ENCODE measurements at places on chromosomes 5 and 9.

DNA sequence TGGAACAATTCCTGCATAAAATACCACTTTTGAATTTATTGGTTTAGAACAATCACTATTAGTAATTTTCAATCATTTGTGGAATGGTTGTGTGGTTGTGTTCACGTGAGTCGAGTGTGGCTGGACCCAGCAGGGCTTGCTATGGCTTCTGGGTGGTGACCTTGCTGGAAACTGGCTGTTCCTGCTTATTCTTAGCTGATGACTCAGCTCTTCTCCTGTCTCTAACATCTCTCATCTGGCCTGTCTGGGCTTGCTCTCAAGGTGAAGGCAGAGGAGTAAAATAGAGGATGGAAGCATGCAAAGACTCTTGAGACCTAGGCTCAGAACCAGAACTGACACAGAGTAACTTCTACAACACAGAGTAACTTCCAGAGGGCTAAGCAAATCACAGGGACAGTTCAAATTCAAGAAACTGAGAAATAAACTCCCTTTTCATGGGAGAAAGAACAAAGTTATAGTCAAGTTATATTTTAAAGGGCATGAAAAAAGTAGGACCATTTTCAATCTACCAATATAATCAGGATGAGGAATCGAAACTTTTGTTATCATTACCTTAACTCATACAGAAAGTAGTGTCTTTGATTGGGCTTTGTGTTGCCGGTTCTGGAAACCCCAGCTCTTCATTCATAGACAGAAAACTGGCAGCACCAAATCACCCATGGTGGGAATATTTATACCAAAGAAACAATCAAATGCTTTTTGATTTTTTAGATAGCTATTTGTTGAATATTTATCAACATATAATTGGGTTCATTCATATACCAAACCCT, 665.1 kb downstream of the CDH18 start:
- no peak overlapping the region for H3K27ac ChIP-seq
- no peaks in the 10 kb centered on the region for H3K4me1 ChIP-seq
- no peak for DNase-seq
- no peak overlapping the region for H3K4me3 ChIP-seq
- H3K27me3 ChIP-seq = no peaks in the 10 kb centered on the region

DNA sequence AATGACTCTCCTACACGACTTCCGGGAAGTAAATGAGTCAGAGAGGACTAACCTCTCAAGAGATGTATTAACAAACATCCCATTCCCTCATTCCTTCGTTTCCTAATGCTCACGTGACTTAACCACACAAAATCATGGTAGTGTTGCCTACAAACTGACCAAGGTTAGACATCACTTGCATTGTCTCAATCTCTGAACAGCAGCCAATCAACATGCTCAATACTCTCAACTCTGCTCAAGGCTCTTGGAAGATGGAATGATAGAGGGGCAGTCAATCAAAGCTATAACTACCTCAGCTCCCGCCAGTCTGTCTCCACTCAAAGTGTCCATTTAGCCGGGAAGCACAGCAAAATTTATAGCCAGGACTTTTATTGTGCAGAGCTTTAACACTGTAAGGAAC, 143.8 kb upstream of the PIK3R1 start:
- H3K4me3 ChIP-seq = no peak overlapping the region
- H3K36me3 ChIP-seq = no peaks in the 10 kb centered on the region
- H3K27me3 ChIP-seq = no peaks in the 10 kb centered on the region
- no peak for DNase-seq

DNA sequence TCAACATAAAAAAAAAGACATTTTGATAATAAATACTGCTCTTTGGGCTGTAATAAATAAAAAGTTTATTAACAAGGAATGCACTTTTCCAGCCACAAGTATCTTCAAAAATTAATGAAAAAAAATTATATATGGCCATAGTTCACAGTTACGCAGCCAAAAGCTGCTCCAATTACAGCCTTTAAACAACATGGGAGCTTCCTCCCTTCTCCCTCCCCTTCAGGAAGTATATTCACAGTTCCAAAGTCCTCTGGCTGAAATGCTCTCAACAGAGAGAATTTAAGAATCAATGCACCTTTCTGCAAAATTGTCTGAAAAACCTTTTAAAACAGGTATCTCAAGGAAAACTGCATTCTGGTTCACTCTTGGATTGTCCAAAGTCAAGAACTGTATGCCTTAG, 5.9 kb downstream of the PLK2 start:
- peak overlapping the region; percentile 75 for H3K4me3 ChIP-seq
- no peak for DNase-seq

GRCh38 chr9:113528811-113529210, 65.3 kb downstream of the RGS3 start:
- H3K36me3 ChIP-seq = peaks cover 16% of the 10 kb centered on the region
- peaks cover 45% of the 10 kb centered on the region for H3K4me1 ChIP-seq
- DNase-seq = peak; percentile 61
- H3K27me3 ChIP-seq = no peaks in the 10 kb centered on the region
- H3K4me3 ChIP-seq = no peak overlapping the region
- H3K27ac ChIP-seq = no peak overlapping the region

- H3K27ac ChIP-seq = no peak overlapping the region
- H3K36me3 ChIP-seq = no peaks in the 10 kb centered on the region
- no peak for DNase-seq
These were observed 15.8 kb upstream of the HMHB1 start for GRCh38 chr5:143796125-143796524.

DNA sequence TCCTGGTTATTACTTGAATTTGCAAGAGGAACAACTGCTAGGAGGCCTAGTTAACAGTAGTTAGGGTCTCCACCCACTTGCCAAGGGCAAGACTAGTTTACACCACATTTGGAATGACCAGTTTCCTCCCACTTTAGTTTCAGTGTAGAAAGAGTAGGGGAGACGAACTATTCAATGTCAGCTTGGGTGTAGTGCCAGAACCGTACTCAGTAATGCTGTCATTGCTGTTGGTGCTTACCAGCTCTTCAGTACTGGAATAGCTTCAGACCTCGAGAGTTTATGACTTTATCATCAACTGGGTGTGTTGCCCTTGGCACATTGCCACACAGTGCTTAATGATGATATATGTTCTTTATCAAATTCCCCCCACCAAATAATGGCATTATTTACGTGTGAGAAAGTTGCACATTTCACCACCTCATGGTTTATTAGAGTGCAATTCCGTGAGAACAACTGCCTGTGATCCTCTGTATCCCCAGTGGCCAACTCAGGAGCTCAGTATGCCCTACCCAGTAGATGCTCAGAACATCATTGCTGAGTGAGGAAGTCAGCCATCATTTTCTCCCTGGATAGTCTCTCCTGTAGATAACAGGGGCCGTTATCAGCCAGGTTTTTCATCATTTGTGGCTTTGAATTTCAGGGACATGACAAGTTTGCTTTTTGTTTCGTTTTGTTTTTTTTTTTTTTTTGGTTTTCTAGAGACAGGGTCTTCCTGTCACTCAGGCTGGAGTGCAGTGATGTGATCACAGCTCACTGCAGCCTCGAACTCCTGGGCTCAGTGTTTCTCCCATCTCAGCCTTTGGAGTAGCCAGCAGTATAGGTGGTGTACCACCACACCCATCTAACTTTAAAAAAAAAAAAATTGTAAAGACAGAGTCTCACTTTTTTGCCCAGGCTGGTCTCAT, 67.3 kb downstream of the DOCK8 start:
- peaks cover 85% of the 10 kb centered on the region for H3K36me3 ChIP-seq
- no peaks in the 10 kb centered on the region for H3K27me3 ChIP-seq
- no peak for DNase-seq
- H3K4me1 ChIP-seq = peaks cover 49% of the 10 kb centered on the region
